ENCODE measurements at places on chromosomes 2 and 18.

DNA sequence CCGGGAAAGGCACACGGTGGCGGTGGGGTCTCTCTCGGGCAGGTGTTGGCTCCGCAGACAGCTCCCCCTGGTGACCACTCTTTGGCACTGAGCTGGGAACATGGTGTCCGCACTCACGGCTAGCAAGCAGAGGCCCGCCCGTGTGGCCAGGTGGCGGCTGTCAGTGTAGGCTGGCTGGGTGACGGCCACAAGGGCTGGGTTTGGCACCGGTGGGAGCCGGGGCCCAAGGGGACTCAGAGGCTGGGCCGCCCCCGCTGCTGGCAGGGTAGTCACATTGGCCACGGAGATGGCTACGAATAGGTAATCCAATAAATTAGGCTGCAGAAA is 1071.7 kb downstream of the RPIA start:
- no peaks in the 10 kb centered on the region for H3K4me1 ChIP-seq
- no peak overlapping the region for H3K4me3 ChIP-seq
- no peaks in the 10 kb centered on the region for H3K27me3 ChIP-seq
- peak; percentile 19 for DNase-seq
- H3K36me3 ChIP-seq: peaks cover 12% of the 10 kb centered on the region
- H3K27ac ChIP-seq: no peak overlapping the region

DNA sequence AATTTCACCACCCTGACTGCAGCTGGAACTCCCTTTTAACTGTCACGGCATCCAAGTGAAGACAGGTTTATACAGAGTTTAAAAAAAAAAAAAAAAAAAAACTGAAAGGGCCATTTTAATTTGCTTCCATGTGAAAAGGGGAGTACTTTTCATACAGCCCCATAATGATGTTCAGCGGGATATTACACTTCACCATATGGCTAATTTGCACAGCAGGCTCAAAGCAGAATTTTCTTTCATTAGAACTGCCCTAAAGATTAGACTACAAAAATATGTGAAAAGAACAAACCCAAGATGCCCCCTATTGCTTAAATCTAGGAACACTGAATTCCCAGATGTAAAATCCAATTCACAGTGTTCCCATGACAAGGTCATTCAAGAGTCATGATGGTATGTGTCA is 301.8 kb downstream of the EXOC6B start:
- peaks cover 8% of the 10 kb centered on the region for H3K36me3 ChIP-seq
- DNase-seq: no peak
- H3K4me3 ChIP-seq: peak overlapping the region; percentile 9
- H3K27me3 ChIP-seq: no peaks in the 10 kb centered on the region
- H3K27ac ChIP-seq: peak overlapping the region; percentile 96

- no peak overlapping the region for H3K4me3 ChIP-seq
- peaks cover 6% of the 10 kb centered on the region for H3K27me3 ChIP-seq
- DNase-seq: no peak
- H3K27ac ChIP-seq: no peak overlapping the region
- no peaks in the 10 kb centered on the region for H3K36me3 ChIP-seq
Observed at GRCh38 chr2:133458280-133458679, 110.0 kb downstream of the NCKAP5 start.

- no peak overlapping the region for H3K4me3 ChIP-seq
- no peak overlapping the region for H3K27ac ChIP-seq
- peaks cover 7% of the 10 kb centered on the region for H3K36me3 ChIP-seq
- peaks cover 2% of the 10 kb centered on the region for H3K4me1 ChIP-seq
Observed at GRCh38 chr2:46047290-46047689, 249.9 kb upstream of the EPAS1 start.

DNA sequence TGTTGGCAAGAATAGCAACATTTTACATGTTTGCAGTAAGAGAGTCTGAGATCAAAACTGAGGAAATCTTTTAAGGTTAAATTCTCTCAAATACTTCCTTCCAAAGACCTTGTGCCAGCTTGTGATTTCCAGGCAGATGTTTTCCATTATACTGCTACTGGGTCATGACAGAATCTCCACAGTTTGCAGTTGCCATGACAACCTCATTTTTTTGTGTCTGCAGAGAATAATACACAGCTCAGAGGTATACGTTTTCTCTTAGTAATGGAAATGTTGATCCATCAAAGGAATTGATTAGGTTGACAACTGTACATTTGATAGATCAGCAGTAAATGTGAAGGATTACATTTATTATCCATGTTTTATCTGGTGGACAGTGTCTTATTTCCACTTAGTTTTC is 29.1 kb upstream of the CSRNP3 start:
- no peaks in the 10 kb centered on the region for H3K36me3 ChIP-seq
- no peak for DNase-seq
- no peak overlapping the region for H3K4me3 ChIP-seq
- no peaks in the 10 kb centered on the region for H3K27me3 ChIP-seq
- peaks cover 13% of the 10 kb centered on the region for H3K4me1 ChIP-seq

GRCh38 chr2:179252423-179252822 is 12.2 kb downstream of the SESTD1 start:
- peaks cover 19% of the 10 kb centered on the region for H3K36me3 ChIP-seq
- H3K4me1 ChIP-seq: peaks cover 2% of the 10 kb centered on the region
- H3K4me3 ChIP-seq: no peak overlapping the region

GRCh38 chr2:64440843-64441242 is 13.1 kb upstream of the LGALSL start:
- no peaks in the 10 kb centered on the region for H3K36me3 ChIP-seq
- H3K27me3 ChIP-seq: no peaks in the 10 kb centered on the region
- H3K4me3 ChIP-seq: no peak overlapping the region
- H3K27ac ChIP-seq: no peak overlapping the region
- no peak for DNase-seq
- no peaks in the 10 kb centered on the region for H3K4me1 ChIP-seq
